RWPE1 (cell line): ENCODE measurements at places on chromosomes 7 and 10.
A peak's percentile ranks its signal among the peaks of the same experiment; 100 is the strongest.

GRCh38 chr10:58052772-58053171 lies 214.9 kb downstream of the IPMK start:
- peak; percentile 9 for DNase-seq

- no peak for DNase-seq
Observed at GRCh38 chr10:28266449-28267224, 36.2 kb downstream of the MPP7 start.

- DNase-seq, result no peak
Observed at GRCh38 chr10:14567421-14567820, 207.3 kb downstream of the FAM107B start.

GRCh38 chr10:45592432-45592831 lies 80.1 kb downstream of the ZFAND4 start:
- DNase-seq, result no peak

- DNase-seq, result no peak
Observed at GRCh38 chr10:50563906-50564305, 59.9 kb downstream of the SGMS1 start.

DNA sequence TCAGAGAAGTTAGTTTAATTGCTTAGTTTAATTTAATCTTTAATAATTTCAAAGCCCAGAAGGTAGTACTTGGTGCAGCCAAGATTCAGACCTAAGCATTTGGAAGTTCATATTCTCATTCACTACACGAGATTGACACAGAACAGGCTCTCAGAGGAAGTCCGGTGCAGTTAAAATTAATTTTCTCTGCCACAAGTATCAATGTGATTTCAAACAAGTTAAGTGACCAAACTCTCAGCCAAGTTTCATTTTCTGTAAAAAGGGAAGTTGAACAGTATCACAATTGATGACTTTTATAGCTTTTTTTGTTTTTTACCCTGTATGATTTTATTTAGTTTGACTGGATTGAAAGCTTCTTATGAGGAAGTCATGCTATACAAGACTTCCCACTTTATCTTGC lies 1494.9 kb upstream of the LRRTM3 start:
- no peak for DNase-seq

DNA sequence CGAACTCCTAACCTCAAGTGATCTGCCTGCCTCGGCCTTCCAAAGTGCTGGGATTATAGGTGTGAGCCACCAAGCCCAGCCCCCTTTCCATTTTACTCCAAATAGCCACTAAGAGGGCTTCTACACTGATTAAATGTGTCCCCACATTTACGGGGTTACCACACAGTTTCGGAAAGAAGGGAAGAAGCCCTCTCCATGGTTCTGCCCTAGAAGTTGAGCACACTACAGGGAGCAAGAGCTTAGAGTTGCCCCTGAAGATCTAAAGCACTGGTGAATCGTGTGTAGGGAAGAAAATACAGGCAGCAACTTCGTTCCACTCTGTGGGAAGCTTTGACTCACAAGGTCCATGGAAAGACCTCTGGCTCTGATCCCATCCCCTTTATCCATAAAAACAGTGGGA lies 133.0 kb upstream of the PRKCQ start:
- no peak for DNase-seq

DNA sequence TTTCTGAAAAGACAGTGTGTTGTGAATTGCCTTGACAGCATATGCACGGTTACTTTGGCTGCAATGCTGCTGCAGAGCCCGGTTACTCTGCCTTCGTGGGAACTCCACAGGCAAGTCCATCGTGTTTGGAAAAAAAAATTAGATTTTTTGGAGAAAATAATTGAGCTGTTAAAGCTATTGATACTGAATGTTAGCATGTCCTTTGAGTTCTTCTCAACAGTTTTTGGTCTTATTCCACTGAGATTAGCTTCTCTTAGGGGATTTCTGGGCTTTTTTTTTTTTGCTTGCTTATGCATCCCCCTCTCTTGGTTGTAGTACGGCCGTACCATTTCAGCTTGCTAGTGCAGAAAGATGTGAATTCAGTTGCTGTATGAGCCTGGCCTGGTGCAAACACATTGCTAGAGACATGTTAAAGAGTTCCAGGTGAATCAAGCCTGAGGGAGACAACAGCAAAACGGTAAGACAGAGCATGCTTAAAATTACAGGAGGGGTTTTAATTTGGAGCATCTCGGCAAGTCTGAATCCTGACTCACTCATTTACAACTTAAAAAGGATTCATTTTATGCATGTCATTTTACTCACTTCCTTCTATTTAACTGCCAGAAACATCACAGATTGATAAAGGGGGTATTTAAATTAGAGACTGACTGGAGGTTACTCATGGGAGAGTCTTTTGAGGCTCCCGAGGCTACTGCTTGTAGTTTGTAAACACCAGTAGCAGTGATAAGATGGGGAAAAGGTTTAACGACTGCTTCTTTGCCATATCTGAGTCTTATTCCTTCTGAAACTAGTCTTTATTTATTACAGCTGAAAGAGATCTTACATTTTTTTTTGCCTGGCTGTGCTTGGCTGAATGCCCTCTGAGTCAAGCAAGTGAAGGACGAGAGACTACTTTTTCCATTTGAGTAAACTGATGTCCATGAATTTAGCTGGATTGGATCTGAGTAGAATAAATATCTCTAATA lies 113.7 kb downstream of the CDK14 start:
- DNase-seq, result no peak

GRCh38 chr7:87344446-87344845 lies 1.0 kb upstream of the CROT start:
- peak; percentile 24 for DNase-seq

GRCh38 chr7:41540601-41541000 lies 162.3 kb downstream of the INHBA start:
- no peak for DNase-seq

GRCh38 chr7:127582361-127582760 lies 3.0 kb downstream of the GCC1 start:
- DNase-seq, result no peak

DNA sequence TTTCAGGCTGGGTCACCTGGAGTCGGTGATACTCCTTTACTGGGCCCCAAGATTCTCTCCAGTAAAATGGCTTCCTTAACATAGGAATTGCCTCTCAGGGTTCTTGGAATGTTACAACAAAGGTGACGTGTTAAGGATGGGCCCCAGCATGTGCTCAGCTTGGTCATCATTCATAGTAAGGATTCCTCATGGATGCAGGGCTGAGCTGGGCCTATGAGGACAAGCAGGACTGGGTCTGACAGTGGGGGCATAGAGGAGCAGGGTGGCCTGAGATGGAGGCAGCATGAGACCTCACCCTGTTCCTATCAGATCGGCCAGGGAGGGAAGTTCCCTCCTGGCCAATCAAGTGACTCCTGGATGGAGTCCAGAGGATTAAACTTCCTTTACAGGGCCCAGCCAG lies 12.8 kb upstream of the MBL2 start:
- DNase-seq, result no peak

DNA sequence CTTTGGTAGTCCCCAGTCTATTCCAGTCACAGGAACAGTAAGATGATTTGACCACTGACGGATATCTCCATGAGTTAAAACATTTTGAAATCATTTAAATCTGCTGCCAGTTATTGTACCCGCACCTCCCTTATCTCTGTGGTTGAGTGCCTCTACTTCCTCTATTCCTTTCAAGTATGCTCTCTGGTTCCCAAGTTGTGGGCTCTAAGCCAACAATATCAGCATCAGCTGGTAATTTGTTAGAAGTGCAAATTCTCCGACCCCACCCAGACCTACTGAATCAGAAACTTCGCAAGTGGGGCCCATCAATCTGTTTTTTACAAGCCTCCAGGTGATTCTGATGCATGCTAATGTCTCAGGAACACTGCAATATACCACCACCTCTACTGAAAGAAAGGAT lies 235.5 kb downstream of the CCSER2 start:
- no peak for DNase-seq

DNA sequence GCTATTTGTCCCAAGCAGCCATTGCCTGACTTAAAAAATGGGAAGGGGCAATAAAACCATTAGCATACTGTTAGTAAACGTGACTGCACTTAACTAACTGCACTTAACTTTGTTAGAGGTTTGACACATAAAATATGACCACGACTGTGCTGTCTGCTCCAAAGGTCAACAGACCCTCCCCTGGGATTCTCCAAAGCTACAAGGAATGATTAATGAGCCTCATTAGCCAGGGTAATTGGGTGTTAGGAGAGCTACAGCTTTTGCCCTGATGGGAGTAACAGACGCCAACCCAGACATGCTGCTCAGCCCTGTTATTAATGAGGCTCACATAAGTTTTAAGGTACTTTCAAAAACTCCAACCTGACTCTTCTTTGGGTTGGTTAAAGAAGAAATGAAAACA lies 129.4 kb upstream of the PLPP4 start:
- no peak for DNase-seq

- no peak for DNase-seq
Observed at GRCh38 chr7:94478648-94479214, 30.9 kb upstream of the CASD1 start.

DNA sequence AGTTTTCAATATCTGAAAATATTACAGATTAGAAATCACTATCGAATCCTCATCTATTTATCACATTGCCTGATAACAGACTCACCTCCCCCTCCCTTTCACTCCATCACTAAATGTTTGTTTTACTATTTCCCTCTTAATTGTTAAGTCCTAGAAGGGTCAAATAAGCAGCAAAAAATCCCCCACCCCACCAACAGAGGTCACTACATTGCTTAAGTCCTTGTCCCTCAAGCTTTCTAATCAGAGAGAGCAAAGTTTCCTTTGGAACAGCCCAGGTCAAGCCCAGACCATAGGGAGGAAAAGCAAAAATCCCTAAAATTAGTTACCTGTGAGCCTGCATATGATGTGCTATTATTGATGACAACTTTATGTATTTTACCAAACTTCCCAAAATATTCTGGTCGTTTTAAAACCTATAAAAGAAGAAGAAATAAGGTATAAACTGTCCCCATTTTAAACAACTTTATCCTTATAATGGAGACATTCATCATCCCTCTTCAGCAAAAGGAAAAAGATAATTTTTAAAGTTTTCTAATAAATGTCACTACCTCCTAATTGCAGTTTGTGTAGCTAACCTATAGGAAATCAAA lies 95.0 kb downstream of the CNOT4 start:
- DNase-seq, result peak; percentile 3

DNA sequence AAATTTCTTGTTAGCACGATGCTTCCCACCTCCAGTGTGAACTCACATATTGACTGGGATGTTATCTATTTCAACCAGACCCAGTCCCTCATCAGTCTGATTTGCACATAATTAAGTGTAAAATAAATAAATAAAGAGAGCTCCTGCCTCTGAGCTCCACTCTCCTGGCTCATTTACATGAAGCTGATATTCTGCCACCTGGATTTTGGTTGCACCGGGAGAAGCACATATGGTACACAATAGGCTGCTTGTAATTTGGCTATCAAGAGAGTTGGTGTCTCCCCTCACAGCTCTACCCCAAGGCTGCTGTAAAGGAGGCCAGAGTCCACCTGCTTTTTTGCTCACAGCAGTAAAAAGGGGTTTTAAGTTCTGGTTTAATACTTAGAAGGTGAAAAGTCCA lies 610.5 kb downstream of the KCNMA1 start:
- DNase-seq, result no peak

DNA sequence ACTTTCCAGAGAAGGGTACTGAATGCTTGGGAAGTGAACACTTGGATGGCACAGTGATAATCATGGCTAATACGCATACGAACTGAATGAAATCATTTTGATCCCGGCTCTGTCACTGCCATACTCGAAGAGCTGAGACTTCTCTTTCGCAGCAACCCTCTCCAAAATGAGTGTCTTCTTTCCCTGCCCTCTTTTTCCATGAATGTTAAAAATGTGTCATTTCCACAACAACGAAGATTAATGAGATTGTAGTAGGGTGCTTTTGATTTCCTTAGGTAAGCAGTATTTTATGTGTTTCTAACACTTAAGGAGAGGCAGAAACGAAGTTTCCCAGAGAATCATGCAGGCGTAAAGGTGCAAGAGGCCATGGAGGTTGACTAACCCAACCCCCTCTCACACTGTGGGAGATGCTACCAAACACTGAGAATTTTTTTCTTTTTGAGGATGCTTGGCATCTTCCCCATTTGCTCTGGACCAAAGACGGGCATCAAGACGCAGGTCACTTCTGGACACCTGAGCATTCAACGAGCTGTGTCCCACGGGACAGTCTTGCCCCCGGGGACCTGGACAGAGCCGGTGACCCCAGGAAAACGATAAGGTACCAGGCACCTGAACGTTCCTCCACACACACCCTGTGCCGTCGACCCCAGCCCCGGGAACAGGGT lies 823 bp downstream of the COPG2 start:
- DNase-seq, result no peak

- DNase-seq, result no peak
Observed at GRCh38 chr10:51950996-51951555, 251.7 kb upstream of the CSTF2T start.

DNA sequence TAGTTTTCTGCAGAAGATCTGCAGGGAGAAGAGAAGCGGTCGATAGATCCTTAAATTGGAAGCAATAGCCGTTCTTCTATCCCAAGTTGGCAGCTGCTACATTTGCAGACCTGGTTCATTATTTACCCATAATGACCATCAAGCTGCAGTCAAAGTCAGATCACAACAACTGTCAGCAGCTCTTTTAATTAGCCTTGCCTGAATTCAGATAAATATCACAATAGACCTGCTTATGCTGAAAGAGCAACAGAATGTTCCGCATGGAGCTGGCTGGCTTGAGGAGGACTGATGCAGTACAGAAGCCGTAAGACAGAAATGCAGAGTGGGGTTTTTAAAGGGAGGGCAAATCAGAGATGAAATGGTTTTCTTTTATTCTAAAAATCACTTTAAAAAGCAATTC lies 109.4 kb downstream of the HIBADH start:
- no peak for DNase-seq

GRCh38 chr7:7434329-7434728 lies 101.3 kb downstream of the COL28A1 start:
- no peak for DNase-seq

DNA sequence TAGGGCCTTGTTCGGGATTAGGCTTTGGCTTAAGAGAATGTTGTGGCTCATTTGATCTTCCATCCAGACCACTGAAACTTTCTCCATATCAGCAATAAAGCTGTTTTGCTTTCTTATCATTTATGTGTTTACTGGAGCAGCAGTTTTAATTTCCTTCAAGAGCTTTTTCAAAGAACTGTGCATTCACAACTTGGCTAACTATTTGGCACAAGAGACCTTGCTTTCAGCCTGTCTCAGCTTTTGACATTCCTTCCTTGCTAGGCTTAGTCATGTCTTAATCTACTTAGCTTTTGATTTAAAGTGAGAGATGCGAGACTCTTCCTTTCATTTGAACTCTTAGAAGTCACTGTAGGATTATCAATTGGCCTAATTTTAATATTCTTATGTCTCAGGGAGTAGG lies 19.1 kb upstream of the AKR1B1 start:
- no peak for DNase-seq
